ENCODE measurements at places on chromosomes 6 and 20. TPM values are rescaled to one million over a fixed set of nuclear protein-coding genes. Genes with fewer than 3 reads are reported as not detected.

DNA sequence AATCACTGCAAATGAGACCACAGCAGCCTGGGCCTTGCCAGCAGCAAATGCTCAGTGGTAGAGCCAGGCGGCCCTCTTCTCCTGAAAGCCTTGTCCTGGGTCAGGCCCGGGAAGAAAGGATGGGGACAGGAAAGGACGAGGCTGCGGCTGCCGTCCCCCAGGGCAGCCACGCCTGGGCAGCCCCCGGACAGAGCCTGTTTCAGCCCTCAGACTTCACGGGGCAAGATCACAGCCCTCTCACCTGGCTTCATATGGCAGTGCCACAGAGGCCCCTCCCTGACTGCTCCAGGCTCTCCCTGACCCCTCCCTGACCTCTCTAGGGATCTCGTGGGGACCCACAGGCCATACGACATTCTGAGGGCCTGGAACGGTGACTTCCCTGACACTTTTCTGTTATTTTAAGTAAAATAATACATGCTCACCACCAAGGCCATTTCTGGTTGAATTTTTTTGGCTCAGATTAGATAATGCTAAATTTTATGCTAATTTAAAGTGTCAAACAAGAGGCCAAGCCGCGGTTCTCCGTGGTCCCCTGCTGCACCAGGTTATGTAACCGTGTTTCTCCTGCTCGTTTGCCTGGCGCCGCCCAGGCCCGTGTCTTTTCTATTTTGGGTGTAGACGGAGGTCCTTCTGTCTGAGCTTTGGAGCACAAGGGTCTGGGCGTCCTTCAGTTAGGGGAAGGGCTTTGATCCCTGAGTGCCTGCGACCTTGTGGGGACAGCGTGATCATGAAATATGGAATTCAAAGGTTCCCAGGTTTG lies 59.9 kb upstream of the BHLHE23 start:
- no peak overlapping the region for H3K27ac ChIP-seq
- no peaks in the 10 kb centered on the region for H3K36me3 ChIP-seq
- H3K4me3 ChIP-seq = no peak overlapping the region
- no peak for DNase-seq
- H3K4me1 ChIP-seq = peaks cover 10% of the 10 kb centered on the region
- peaks cover 40% of the 10 kb centered on the region for H3K27me3 ChIP-seq

DNA sequence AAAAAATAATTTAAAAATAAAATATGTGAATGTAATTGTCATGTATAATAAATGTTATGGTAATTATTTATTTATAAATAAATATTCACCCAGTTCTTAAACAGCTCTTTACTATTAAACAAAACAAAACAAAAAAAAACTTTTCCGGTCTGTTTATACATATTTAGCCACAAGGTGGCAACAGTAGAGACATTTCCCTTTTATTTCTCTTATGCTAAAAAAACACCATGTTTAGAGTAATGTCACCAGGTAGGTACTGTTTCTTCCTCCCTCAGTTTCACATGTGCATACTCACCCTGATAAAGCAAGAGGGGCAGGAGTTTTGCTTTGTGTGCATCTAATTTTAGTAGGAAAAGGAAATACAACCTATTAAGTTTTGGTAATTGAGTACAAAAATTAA lies 610.4 kb upstream of the IMPG1 start:
- no peaks in the 10 kb centered on the region for H3K27me3 ChIP-seq
- H3K27ac ChIP-seq = no peak overlapping the region
- no peak overlapping the region for H3K4me3 ChIP-seq
- no peak for DNase-seq
- H3K36me3 ChIP-seq = no peaks in the 10 kb centered on the region

Gene TNFRSF6B
- polyA plus RNA-seq = 11.7 TPM

DNA sequence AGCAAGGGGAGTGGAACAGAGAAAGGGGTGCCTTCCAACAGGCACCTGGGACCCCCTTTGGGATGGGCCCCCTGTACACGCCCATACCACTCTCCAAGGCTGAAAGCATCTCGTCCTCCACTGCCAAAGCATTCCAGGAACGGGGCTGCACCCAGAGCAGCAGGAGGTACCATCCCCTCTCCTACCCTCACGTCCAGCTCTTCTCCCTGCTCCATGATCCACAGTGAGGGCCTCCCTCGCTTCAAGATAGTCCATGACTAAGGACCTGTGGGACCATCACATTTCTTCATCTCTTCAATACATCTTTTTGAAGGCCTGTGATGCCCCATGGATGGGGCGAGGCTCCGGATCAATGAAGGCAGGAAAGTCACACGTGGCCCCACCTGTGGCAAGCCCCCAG lies 209.9 kb downstream of the ANKRD60 start:
- peaks cover 23% of the 10 kb centered on the region for H3K4me1 ChIP-seq
- H3K36me3 ChIP-seq = no peaks in the 10 kb centered on the region
- H3K27me3 ChIP-seq = no peaks in the 10 kb centered on the region
- no peak overlapping the region for H3K27ac ChIP-seq
- H3K4me3 ChIP-seq = no peak overlapping the region

GRCh38 chr6:1519597-1519996 lies 90.1 kb upstream of the FOXC1 start:
- DNase-seq = no peak
- H3K36me3 ChIP-seq = no peaks in the 10 kb centered on the region
- H3K4me1 ChIP-seq = no peaks in the 10 kb centered on the region
- H3K4me3 ChIP-seq = no peak overlapping the region
- H3K27me3 ChIP-seq = peaks cover 41% of the 10 kb centered on the region

Gene DEFB124
- polyA plus RNA-seq = 0.13 TPM

DNA sequence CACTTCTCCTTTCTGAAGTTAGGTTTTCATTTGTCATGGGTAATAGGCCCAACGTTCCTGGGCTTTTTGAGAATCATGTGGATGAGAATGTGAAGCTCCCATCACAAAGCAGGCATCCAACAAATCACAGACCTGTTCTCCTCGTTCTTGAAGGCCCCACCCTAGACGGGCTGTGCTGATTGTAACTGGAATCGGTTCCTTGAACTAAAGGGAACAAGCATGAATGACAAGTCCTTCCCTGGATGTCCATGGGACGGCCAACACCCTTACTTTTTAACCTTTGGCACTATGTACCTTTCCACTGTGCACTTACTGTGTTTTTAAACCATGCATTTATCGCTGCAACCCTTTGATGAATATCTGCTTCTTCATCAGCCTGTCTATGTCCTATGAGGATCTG lies 438.2 kb downstream of the CD83 start:
- no peak overlapping the region for H3K27ac ChIP-seq
- H3K4me1 ChIP-seq = no peaks in the 10 kb centered on the region
- H3K4me3 ChIP-seq = no peak overlapping the region
- no peaks in the 10 kb centered on the region for H3K27me3 ChIP-seq

Gene RNF217
- polyA plus RNA-seq = 4.8 TPM

DNA sequence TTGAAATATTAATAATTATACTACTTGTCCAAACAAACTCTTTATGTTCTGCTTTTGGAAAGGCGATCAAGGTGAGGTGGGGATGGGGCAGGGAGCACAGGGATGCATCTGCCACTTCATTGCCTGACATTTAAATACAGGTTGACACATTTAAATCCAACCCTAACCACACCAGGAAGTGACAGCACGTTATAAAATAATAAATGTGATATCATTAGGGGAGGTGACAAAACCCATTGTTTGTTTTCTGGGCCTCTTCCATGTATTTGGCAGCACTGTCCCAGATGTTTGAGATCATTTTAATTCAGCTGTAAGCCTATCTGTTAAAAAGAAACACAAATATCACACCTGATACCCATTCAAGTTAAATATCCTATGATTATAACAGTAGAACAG lies 342.4 kb upstream of the ARID1B start:
- H3K27me3 ChIP-seq = no peaks in the 10 kb centered on the region
- no peaks in the 10 kb centered on the region for H3K4me1 ChIP-seq
- DNase-seq = no peak
- no peak overlapping the region for H3K27ac ChIP-seq

All from heart right ventricle (tissue), 16 donors.